T-helper 1 cell (primary cell): ENCODE measurements at places on chromosomes 1 and 21.

DNA sequence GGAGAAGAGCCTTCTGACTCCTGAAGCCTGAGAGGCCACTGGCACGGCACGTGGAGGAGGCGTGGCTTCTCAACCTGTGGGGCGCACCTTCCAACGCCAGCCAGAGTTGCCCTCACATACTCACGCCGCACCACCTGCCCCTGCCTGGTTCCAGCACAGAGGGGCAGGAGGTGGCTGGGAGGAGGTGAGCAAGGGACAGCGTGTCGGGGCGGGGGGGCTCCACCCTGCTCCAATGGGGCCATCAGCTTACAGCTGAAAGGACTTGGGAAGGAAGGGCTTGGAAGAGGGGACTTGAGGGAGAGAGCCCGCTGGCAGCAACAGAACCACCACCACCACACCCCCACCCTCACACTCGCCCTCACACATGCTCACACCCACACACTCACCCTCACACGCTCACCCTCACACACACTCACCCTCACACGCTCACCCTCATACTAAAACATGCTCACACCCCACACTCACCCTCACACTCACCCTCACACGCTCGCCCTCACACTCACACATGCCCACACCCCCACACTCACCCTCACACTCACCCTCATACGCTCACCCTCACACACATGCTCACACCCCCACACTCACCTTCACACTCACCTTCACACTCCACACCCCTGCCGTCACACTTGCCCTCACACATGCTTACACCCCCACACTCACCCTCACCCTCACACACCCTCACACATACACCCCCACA is 41.6 kb upstream of the EDN2 start:
- no peak for DNase-seq

DNA sequence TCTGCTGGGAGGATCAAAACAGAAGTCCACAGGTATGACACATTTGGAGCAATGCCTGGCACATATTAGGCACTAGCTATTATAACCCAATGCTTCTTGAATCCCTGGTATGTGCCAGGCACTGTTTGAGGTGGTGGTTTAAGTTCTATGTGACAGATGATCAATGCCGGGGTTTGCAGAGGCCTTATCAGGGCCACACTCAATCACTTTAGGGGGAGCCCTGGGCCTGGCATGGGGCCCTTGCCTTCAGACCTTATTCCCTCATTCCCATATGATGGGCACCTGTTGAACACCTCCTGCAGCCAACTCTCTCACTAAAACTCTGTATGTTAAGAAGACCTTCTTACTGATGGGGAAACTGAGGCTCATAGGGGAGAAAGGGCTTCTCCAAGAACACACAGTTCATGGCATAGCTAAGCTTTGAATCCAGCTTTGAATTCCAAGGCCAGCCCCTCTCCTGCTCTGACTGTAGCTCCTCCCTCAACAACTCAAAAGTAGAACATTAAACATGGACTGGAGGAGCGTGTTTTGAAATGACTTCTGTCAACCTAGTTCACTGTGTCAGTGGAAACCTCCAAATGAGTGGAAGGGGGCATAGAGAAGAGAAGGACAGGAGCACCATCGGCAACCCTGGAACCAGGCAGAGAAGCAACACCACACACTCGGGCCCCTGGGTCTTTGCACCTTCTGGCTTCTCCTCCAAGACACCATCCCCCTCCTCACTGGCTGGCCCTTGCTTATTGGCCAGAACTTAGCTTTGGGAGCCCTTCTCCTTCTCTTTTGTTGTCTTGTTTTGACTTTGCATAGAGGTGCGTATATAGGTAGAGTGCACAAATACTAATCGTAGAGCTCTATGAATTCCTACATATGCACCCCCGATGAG is 6.6 kb upstream of the IFFO2 start:
- no peak for DNase-seq

GRCh38 chr1:193185901-193186731 is at the start of gene B3GALT2:
Gene B3GALT2 (minus strand): TSS chr1:193186613. CDS start chr1:193181562, 5,051 bp downstream.
- no peak for DNase-seq

DNA sequence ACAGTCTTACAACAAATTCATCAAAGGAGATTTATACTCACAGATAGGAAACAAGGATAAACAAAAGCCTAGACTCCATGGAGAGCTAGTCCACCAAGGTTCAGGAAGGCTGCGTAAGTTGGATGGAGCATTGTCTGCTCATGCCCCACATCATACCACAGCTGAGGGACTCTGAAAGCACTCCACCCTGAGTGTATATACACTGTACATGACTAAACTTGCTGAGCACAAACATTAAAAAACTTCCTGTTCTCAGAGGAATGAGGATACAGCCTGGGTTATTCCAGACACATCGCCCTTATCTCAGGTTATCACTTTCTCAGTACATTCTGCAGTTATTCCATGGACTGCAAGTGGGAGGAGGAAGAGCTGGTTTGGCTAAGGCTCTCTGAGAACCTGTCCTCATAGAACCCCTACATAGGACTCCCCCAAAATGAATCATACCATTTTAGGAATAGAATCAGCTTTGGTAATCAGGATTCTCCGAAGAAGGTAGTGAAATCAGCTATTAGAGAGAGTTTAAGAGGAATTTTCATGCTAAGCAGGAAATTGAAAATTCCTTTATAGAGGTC is 58.0 kb upstream of the PRMT6 start:
- DNase-seq = no peak

DNA sequence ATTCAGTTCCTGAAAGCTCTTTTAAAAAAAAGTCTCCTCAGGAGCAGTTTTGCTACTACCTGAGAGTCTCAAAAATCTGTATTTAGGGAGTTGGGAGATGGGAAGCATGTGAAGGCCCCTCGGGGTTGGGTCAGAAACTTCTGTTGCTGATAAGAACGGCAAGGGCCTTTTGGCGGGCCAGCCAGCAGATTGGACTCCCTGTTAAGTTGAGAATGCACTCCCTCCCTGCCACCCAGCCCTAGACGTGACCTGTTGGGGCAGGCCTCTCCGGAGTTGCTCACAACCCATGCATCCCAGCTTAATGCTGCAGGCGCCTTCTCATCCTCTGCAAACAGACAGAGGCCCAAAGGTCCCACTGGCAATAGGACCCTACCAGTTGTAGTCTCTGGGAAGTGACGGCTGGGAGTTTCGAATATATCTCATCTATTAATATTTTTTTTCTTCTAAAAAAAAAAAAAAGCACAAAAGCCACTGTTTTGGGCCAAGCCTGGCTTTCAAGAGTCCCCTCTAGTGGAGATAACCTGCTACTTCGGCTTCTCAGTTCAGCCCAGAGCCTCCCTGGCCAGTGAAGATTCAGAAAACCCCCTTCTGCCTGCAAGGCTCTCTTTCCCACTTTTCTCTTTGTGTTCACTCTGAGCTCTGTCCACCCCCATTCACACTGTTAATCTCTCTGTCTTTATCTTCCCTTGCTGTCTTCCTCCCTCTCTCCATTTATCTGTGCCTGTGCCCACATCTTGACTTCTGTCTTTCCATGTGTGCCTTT is 5.3 kb downstream of the PLXNA2 start:
- DNase-seq = no peak

DNA sequence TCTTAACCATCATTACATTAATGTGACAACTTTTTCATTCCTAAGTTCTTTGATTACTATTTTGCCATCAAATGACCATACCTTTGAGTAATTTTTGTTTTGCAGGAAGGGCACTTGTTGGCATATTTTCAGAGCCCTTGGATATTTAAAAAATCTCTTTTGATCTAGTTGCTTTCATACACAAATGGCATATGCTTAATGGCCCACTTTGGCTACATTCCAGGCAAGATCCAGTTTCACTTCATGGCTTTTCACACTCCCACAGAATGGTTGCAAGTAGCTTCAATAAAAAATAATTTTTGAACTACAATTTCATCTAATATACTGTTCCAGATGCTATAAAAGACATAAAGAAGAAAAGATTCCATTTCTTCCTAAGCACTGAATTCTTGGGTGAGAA is 18.1 kb downstream of the ADAM30 start:
- no peak for DNase-seq

DNA sequence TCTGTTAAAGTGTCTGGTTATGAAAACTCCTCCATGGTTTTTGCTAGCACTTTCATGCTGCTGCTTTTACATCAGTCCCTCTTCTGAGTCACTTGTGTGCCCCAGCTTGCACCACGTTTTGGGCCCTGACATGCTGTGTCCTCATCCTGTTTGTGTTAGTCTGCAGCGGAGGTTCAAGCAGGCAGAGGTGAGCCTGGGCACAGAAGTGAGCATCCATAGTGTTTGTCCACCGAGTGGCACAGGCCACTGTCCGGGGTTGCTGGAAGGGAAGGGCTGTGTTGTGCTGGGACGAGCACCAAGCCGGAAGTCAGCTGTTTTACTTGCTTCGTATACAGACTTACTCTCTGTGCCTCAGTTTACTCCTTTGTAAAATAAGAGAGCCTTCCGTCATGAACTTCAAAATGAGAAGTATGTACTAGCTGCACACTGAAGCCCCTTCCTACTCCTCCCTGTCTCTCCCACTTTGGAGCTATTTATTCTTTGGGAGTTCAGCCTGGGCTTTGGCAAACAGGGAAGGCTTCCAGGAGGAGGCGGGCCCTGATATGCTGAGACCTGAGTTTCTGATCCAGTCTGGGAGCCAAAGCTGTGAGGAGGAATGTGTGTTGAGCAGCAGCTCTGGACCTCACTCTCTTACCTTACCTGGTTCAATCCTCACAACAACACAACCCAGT is 10.7 kb upstream of the LAPTM5 start:
- DNase-seq = no peak

- no peak for DNase-seq
Observed at GRCh38 chr1:239893127-239893731, 198.5 kb upstream of the FMN2 start.

DNA sequence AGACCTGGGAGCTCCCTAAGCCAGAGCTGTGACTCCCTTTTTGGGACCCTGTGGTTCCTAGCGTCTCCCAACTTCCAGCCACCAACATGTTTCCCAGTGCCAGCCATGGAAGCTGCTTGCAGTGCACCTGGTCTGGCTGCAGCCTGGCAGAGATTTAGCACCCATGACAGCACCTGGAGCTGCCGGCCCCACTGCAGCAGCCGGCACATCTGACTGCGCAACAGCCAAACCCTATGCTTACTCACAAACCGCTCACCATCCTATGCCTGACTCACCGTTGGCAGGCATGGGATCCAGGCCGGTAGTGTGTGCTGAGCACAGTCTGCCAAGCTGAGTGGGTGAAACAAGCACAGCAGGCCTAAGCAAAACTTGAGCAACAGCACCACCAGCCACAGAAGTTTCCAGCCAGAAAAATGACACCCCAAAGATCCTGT is 435.9 kb upstream of the PRMT6 start:
- DNase-seq = no peak

- no peak for DNase-seq
Observed at GRCh38 chr21:21530680-21531079, 532.5 kb downstream of the NCAM2 start.

GRCh38 chr21:16509476-16509875 is 779.7 kb downstream of the USP25 start:
- no peak for DNase-seq

DNA sequence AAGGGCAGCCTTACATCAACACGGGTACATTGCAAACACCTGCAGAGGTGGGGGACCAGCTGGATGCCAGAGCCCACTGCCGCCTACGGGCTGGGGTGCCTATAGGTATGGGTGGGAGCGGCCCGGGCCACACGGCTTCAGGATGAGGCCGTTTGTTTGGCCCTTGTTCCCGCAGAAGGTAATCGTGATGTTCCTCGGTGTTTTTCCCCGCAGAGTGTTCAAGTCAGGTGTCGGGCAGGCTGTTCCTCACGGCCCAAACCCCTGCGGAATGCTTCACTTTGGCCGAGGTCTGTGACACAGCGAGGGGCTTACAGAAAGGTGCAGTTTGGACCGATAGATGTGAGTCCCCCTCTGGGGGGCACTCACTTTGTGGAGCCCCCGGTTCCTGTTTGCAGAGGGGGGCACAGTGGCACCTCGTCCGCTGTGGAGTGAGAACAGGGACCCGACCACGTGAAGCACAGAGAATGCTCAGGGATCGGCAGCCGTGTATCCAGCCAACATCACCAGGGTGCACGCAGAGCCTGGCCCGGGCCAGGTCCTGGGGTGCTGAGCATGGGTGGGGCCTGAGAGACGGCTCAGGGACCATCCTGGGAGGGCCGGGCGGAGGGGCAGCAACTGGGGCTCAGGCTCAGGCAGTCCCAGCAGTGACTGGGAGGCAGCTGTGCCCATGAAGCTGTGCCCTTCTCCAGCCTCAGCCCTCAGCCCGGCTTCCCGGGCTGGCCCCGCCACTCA is 453 bp upstream of the TTLL10 start:
- DNase-seq = no peak

- no peak for DNase-seq
Observed at GRCh38 chr1:206575165-206575893, 36.9 kb downstream of the EIF2D start.

DNA sequence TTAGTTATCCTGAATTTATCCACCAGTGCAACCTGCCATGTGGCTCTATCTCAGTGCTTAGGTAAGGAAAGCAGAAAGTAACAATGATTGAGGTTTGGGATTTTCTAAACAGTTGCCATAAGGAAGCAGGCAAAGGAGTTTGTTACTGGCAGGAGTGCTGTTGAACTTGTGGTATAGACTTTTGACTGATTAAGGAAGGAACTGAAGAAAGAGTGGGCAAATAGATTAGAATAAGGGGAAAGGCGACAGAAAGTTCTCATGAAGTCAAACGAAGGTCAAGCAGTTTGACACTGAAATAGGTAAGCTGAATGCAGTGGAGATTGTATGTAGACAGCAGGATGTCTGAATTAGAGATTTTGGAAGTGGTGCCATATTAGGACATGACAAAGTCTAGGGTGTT is 24.2 kb upstream of the CR2 start:
- DNase-seq = no peak

GRCh38 chr21:35222541-35222941 is 173.4 kb upstream of the RUNX1 start:
- no peak for DNase-seq

DNA sequence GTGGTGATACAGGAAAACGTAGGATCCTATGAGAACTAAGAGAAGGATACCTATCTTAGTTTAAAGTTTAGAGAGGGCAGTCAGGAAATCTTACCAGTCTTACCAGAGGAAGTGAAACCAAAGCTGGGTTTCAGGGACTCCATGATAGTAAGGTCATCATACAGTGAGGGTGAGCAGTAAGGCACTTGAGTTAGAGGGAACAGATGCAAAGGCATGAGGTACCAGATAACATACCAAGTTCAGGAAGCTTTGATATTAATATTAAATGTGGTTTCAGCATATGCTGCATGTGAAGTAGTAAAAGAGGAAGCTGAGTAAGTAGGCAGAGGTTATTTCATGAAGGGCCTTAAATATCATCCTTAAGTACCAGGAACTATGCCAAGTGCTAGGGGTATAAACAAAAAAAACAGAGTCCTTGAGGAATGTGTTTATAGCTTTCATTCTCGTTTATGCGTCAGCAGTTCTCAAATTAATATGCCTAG is 16.9 kb downstream of the ATG4C start:
- no peak for DNase-seq
